ENCODE measurements at places on chromosomes 11 and 22.

DNA sequence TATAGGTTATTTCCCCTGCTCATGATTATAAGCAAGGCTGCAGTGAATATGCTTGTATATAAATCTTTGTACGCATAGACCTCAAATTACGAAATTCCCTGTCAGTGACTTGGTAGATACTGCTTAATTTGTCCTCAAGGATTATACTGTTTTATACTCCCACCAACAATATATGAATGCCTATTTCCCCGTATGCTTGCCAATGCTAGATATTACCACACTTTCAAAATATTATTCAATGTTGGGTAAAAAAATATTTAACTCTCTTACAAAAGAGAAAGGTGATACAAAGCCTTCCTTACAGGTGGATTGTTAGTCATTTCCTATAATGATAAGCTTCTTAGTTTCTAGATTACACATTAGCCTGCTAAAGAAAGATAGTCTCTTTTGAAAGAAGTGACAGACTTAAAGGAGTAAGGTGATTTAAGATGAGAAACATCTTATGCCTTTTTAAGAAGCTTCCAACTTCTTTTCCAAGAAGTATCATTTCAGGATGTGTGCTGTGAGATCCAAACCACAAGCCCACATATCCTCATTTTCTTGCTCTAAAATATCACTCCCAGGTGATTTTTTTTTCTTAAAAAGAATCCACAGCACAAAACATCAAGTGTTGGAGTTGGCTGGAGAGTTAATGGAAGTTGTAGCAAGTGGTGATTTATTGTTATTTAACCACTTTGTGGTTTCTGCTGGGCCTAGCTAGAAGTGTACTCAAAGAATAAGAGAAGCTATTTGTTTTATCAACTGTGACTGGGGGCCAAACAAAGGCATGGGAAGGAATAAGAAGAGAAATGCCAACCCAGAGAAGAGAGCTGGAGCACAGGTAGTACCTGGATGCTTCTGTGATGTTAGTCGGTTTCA is 59.2 kb downstream of the BARX2 start:
- DNase-seq = no peak

GRCh38 chr11:102267609-102268008 is 49.7 kb upstream of the BIRC3 start:
- DNase-seq = no peak

DNA sequence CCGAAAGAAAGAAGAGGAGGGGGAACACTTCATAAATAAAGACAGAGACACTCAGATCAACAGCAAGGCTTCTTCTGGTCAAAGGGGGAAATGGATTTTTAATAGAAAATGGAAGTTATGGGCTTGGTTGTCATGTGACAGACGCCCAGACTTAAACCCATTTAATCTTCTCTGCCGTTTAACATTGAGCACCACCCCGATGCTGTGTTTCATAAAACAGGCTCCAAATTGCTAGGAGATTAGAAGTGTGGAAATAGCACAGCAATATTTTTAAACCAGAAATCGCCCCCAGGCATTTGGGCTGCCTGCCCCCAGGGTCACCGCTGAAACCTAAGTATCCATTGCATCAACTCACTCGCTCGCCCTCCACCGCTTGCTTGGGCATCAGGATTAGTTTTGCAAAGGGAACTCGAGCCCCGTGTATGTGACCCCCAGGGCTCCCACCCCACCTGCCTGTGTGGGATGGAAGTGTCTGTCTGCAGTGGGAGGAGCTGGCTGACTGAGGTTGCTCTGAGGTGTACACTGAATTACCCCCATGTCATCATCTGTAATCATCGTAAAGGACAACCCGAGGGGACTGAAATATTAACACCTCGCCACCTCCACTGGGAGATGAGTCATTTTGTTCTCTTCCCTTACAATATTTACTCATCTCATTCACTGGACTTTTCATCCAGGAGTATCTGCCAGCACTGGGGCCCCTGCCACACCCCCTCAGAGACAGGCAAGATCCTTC is 10.7 kb downstream of the DSCAML1 start:
- no peak for DNase-seq

- DNase-seq = no peak
Observed at GRCh38 chr11:129785383-129786111, 30.1 kb upstream of the TMEM45B start.

GRCh38 chr11:9253086-9253485 is 12.1 kb downstream of the DENND5A start:
- DNase-seq = no peak

DNA sequence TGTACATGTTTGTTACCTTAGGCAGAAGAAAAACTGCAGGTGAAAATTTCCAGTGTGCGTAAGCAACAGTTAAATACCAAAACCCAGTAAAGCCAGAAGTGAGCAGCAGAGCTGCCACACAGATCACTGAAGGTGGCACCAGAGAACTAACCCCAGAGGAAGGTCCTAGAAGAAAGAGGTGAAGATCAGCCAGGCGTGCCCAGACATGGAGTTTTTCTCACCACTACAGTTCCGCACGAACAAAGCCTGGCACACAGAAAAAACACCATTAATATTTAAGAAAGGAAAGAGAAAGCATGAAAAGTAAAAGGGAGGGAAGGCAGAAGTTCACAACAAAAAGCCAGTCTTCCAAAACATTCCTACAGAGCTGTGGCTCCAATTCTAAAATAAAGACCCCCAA is 60.7 kb downstream of the STK33 start:
- peak; percentile 43 for DNase-seq

DNA sequence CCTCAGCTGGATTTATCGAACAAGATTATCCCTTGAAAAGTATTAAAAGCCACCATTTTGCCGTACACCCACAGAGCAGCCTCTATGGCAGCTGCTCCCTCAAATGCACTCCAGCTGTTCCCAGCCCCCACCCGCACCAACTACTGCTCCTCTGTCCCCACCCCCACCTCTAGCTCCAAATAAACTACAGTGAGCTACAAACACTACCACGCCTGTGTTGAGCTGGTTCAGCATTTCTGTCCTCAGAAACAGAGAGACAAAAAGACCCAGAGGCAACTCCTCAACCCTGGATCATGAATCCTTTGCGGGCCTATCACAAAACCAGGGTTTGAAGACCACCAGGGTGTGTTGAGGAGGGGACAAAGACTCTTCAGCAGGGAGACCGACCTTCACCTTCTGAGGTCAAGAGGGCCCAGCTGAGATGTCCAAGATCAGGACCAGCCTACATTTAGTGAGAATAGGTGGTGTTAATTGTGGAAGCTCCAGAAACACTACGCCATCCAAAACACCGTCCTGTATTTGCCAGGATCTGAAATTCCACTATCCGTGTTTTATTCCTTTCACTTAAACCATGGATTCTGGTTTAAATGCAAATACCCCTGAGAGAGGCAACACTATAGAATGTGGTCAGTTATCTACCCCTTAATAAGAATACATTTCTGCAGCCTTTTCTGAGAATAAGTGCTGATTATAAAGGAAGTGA is 195.9 kb downstream of the DSCAML1 start:
- DNase-seq = no peak

- DNase-seq = no peak
Observed at GRCh38 chr11:67463680-67464410, 5.2 kb downstream of the TMEM134 start.

DNA sequence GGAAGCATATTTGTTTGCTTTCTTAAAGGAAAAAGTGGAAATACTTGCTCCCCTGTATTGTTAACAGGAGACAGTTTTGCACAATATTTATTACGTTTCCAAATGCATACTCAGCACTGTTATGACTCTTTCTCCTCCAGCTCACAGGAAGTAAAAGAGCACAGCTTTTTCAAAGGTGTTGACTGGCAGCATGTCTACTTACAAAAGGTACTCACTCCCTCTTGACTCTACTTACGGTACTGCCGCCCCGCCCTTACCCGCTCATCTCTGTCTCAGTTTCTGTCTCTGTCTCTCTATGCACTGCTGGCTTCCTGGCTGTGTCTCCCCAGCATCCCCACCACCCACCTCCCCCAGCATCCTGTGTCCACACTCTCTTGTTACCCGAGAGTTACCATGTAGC is 32.2 kb upstream of the MYO18B start:
- DNase-seq = peak; percentile 55

DNA sequence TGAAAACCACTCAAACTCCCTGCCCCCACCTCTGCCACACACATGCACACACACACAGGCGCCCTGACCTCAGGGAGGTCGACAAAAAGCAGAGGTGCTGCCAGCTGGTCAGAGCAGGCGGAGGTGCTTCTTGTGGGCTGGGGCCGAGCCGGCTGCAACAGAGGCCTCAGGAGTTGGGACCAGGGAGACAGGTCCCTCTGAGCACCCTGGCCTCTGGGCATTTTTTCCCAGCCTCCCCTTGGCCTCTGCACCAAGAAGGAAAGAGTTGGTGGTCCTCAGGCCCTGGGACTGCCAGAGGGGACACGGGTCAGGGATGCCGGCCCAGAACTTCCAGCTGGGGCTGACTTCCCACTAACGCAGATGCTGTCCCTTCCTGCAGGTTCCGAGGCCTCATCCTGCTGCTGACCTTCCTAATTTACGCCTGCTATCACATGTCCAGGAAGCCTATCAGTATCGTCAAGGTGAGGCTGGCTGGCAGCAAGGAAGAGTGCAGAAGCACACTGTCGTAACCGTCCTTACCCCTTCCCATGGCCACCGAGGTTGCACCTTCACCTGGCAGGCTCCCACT is 13.4 kb downstream of the SLC37A2 start:
- peak; percentile 8 for DNase-seq

DNA sequence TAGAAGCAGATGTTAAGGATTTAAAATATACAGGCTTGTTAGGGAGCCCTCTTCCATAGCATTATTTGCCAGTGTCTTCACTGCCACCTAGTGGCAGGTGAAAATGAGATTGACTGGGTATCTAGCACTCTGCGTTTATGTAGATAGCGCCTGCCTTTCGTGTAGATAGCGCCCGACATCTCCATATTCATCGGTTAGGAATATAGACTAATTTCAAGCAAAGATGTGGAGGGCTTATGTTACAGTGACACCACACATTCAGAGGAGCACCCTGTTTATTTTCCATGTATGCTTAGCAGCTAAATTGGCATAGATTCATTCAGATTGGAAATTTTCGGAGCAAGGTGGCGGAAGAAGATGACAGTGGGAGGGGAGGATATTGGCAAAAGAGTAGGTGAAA is 72.0 kb downstream of the SLC5A12 start:
- DNase-seq = peak; percentile 30

DNA sequence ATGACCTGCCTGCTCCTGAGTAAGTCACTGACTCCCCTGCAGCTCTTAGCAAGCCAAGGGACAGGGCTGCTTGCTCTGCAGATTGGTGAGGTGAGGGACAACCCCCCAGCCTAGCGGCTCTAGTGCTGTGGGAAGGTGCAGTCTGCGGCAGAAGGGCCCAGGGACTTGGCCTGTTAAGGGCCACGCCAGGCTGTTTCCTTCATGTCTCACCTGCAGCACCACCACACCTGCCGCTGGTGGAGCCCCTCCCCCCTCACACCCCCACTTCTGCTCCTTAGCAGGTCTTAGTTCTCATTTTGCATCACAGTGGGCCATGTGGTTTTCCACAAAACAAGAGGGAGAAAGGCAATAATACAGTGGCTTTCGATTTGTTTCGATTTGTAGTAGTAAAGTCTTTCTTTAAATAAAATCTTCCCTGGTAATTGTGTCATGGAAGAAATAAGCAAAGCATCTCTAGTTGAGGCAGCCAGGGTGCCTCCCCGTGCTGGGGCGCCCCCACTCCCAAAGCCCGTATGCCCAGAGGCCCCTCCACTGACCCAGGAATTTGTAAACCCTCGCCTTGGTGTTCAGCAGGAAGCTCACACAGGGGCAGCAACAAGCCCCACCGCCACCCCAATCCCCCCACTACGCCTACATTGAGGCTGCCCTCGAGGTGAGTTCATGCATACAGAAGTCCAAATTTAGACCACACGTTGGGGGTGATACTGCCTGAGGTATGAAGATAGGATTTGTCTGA is 86.5 kb upstream of the CLDN5 start:
- peak; percentile 45 for DNase-seq

GRCh38 chr11:28939381-28939780 is 831.2 kb downstream of the METTL15 start:
- no peak for DNase-seq

- no peak for DNase-seq
Observed at GRCh38 chr11:15622231-15622890, 507.6 kb downstream of the INSC start.

GRCh38 chr11:16785520-16786128 is 47.2 kb downstream of the C11orf58 start:
- DNase-seq = peak; percentile 82

DNA sequence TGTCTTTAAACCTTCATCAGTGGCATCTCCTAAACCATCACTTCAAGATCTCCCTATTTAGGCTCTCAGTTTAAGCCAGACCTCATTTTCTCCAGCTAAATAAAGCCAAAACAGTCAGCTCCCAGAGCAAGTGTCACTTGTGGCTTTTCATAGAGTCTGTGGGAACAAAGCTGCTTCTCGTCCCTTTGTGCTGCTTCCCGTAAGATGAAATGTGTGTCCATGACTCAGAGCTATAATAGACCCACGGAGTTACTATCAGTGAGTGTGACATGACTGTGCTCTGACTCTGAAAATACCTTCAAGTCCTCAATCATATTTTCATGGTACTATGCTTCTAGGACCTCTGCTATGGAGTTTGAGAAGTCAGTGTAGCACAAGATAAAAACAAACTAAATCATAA is 57.3 kb upstream of the SLN start:
- DNase-seq = no peak

DNA sequence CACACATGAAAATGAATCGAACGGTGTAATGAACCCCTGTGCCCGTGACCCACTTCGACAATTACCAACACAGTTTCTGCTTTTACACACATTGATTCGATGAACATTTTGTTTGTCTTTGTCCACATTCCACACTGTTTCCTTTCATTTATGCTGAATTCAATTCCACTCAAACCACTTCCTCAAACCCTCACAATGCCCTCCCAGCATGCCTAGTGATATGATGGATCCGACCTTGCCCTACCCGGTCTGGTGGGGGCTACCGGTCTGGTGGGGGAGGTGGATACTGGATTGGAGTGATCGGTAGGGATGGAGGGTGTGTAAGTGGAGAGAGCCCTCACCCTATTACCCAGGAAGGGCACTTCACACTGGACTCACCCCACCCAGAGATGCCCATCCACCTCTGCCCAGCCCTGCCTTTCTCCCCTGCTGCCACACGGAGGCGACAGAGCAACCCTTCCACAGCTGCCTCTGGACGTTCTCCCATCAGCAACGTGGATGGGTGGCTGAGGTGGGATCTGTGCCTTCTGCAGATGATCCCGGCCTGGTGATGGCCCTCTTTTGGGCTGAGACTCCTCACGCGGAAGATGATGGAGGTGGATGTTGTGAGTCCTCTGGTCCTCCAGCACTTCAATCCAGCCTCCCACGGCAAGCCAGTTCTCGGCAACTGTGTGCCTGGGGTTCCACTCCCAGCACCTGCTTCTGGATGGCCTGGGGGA is 33.0 kb upstream of the P2RY2 start:
- peak; percentile 72 for DNase-seq

Measured in GM10248 (cell line).